ENCODE measurements at places on chromosomes 1 and 21.

GRCh38 chr21:46636181-46636512, 673 bp downstream of the PRMT2 start:
- DNase-seq = no peak

GRCh38 chr21:26820509-26820908, 24.7 kb downstream of the ADAMTS1 start:
- no peak for DNase-seq

GRCh38 chr1:19813643-19813960, 1.5 kb downstream of the RNF186 start:
- no peak for DNase-seq

DNA sequence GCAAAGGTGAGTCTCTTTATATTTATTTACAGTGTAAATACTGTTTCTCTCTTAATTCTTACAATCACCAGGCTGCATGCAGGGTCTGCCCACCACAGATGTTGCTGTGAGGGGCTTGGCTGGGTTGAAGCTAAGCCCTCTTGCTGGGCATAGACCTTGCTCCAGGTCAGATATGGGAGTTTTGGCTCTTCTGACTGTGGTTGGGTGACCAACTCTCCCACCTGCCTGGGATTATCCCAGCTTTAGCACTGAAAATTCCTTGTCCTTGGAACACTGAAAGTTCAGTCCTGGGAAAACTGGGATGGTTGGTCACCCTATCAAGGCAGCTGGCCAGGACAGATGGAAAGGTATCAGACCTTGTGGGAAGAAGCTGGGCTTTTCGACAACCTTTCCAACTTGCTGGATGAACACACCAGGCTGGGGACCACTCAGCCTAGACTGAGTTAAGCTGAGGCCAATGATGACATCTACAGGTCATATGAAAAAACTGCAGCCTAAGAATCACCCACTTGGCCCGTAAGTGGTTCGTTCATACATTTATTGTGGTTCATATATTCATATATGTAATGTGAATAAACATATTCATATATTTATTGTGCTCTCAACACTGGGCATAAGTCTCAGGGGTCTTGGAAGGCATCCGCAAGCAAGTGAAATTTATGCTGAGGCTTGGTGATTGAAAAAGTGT, 26.6 kb upstream of the HPDL start:
- DNase-seq = peak; percentile 18

- no peak for DNase-seq
These were observed 122.0 kb downstream of the GLIS1 start for GRCh38 chr1:53616927-53617326.

- DNase-seq = no peak
These were observed 16.4 kb upstream of the ATP1A1 start for GRCh38 chr1:116356673-116357072.
